ENCODE measurements at places on chromosomes 7 and 10. TPM values are rescaled to one million over a fixed set of nuclear protein-coding genes. Genes with fewer than 3 reads are reported as not detected.
A peak's percentile ranks its signal among the peaks of the same experiment; 100 is the strongest.

- no peak for DNase-seq
Observed at GRCh38 chr7:73530800-73531199, 8.7 kb upstream of the BAZ1B start.

DNA sequence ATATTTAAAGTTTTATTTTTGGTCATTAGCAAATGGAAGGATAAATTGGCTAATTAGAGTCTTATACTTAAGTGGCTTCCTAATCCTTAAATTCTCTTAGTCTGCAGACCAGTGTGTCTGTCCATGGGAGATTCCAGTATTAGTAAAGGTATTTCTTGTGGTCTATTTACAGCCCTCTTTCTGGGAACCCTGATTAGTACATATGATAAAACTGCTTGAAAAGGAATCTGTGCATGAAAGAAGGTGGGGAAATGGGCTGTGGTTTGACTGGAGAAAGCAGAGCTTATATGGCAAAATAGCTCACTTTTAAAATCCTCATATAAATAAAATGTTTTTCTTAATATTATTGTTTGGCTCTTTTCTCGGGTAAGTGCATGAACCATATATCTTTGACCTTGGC lies 124.5 kb upstream of the RHOBTB1 start:
- no peak for DNase-seq

GRCh38 chr7:21357151-21358097 lies 70.5 kb upstream of the SP4 start:
- no peak for DNase-seq

GRCh38 chr10:86410542-86411124 lies 44.0 kb upstream of the GRID1 start:
- peak; percentile 9 for DNase-seq

GRCh38 chr7:114084472-114085312 lies 165.9 kb upstream of the PPP1R3A start:
- DNase-seq, result peak; percentile 74

DNA sequence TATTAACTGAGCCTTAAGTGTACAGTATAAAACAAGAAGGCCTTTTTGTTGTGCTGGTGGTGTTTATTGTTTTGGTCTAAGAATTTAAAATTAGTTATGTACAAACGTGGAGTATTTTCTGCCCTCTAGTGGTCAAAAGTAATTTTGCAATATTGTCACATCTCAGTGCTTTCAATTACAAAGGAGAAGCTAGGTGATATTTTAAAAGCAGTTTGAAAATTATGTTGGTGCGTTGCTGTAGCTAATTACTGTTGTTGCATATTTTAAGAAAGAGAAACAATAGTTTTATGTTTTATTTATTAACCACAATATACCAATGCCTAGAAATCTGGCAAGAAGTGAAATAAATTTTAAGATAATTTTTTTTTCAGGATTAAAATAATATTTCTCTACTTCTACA lies 11.4 kb downstream of the NPVF start:
- peak; percentile 37 for DNase-seq

DNA sequence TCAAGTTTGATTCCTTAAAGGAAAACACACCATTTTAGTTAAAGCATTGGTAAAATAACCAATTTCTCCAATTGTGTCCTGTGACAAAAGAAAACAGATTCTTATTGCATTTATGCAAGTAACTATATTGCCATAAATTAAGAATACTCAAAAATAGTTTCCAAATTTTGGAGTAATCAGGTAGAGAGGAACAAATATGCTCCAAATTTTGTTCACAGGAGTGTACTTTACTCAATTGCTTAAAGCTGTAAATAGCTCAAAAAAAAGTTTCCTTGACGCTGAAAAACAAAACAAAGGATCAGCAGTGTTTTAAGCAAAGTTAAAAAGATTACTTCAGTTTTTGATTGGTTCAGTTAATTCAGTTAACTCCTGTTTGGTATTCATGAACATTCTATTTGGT lies 52.2 kb upstream of the INHBA start:
- no peak for DNase-seq

TMEM229A gene
- not detected for total RNA-seq

HOXA6 gene
- total RNA-seq, result 4.2 TPM

CYTH3 gene
- total RNA-seq, result 10.2 TPM

DNA sequence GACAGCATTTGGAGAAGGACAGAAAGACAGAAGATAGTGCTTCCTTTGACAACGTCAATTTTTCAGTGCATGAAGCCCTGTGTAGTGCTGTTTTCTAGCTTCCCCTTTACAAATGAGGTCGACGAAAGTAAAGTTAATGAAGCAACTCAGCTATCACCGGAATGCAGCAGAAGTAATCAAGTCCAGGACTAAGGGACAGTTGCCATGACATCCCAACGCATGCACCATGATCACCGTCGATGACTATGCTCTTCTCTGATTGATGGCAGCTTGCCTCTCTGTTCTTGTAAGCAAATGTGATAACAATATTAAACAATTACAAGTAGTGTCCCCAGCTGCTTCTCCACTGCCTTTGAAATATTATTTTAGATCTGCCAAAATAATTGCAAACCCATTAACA lies 205.8 kb downstream of the FRMD4A start:
- DNase-seq, result no peak

GRCh38 chr7:95473276-95473985 lies 12.3 kb upstream of the ASB4 start:
- no peak for DNase-seq

C10orf105 gene
- total RNA-seq, result not detected

DNA sequence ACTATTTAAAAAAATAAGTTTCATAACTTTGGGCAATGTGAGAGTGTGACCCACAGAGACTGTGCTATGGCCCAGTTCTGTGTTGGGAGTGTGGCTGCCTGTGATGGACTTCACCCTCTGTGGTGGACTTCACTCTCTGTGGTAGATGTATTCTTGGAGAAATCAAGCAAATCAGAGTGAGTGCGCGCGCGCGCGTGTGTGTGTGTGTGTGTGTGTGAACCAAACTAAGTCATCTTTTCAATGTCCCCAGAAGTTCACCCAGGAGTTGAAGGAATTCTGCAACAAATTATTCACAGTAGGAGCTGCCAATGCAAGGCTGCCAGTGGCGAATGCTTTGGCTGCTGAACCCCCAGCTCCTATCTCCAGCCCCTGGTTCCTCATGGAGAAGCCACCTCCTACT lies 184.5 kb downstream of the ADAM12 start:
- no peak for DNase-seq

SORCS3 gene
- not detected for total RNA-seq

DNA sequence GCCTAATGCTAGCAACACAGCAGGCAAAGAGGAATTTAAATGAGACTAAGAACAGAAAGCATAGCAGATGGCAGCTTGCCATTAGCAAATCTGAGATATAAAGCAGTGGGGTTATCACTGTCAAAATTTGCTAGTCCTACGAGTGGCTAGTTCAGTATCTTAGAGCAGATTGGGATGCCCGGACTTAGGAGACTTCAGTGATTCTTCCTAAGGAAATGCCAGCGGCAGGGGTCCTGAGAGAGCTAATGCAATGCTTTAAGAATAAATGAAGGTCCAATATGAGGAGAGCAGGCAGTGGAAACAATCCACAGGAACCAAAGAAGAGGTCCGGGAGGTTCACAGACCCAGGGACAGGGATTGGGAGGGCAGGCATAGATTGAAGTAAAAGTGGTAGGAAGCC lies 169.3 kb upstream of the NPSR1 start:
- no peak for DNase-seq

DNA sequence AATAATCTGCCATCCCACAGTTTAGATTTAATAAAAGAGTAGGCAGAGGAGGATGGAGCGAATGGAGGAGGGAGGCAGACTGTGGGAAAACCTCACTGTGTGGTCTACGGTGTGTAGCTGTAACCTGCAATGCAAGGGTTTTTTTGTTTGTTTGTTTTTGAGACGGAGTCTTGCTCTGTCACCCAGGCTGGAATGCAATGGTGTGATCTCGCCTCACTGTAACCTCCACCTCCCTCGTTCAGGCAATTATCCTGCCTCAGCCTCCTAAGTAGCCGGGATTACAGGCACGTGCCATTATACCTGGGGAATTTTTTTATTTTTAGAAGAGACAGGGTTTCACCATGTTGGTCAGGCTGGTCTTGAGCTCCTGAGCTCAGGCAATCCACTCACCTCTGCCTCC lies 184.6 kb upstream of the PLXNA4 start:
- no peak for DNase-seq

CYP3A4 gene
- 0.11 TPM for total RNA-seq

DNA sequence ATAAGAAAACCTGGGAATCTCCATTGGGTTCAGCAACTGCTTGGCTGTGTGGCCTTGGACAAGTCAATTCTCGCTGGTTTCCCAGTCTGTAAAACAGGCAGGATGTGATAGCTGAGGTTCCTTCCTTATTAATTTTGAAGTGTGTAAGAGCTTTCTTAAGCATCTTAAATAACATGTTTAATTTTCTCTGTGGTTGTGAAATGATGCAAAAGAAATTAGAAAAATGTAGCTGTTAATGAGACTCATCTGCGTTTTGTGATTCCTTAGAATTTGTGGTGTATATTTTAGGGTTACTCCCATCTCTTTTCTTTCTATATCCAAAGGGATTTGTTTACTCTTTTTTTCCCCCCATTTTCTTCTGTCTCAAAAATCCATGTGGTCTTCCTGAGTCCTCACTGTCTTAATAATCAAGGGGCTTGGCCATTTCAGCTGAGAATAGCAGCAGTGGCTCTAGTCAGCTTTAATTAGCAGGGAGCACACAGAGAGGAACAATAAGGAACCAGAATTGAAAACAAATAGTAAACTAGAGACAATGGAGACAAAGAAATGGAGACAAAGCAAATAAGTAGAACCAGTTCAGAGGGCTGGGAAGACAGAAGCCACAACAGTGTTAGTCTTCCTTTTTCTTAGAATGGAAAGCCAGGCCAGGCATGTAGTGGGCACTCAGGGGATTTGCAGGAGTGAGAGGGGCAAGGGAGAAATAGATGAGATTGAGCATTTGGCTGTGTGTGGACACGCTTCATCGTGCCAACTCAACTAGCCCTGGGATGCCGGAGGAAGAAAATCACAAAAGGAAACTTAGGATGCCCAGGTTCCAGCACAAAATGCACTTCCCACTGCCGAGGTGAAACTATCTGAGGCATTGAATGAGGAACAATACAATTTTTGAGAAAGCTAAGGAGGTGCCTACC lies 93.9 kb downstream of the CHN2 start:
- no peak for DNase-seq

DNA sequence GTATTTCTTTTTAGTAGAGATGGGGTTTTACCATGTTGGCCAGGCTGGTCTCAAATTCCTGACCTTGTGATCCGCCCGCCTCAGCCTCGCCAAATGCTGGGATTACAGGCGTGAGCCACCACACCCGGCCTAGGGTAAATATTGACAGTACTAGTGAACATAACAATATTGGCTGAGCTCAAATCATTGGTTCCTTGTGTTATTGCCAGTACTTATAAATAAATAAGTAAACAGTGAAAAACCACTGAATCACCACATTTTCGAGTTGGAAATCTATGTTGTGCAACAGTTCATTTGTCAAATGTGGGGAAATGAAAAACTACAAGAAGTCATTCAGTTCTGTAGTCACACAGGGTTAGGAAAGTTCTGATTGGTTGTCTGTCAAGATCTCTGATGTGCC lies 15.8 kb downstream of the RPP30 start:
- no peak for DNase-seq

SPDYE18 gene
- total RNA-seq, result not detected

PDZD7 gene
- 0.42 TPM for total RNA-seq

DNA sequence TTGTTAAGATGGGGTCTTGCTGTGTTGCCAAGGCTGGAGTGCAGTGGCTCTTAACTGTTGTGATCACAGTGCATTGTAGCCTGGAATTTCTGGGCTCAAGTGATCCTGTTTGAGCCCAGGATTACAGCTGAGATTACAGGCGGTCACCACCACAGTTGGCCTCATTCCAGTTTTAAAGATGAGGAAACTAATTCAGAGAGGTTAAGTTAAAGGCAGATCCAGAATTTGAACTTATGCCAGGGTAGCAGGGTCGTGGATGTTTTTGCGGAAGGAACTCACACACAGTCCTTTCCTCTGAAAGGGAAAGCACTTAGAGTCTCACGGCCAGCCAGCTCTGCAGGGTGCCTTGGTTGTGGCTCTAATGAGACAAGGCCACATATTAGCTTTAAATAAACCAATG lies 84.7 kb downstream of the MMRN2 start:
- peak; percentile 4 for DNase-seq

UTF1 gene
- total RNA-seq, result not detected

GRCh38 chr7:97671571-97671970 lies 60.3 kb upstream of the TAC1 start:
- DNase-seq, result no peak

GRCh38 chr10:76411729-76412435 lies 980.5 kb downstream of the LRMDA start:
- DNase-seq, result no peak

DNA sequence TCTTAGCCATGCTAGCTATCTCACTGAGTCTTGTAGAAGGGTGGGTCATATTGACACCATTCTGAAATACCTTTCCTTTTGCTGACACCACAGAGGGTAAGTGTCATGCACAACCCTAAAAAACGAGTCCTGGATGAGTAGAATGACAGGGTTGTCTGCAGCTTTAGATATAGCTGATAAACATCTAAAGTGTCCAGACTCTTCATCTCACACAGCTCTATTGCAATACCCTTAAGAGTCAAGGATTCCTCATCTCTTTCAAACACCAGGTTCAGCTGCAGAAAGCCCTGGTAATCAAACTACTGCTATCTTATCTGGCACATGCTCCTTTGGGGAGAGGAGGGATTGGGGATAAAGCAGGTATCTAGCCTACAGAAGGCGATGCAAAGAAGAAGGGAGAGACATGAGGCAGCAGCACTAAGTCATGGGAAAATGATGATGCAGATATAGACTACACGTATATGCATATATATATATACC lies 127.0 kb downstream of the ANK3 start:
- DNase-seq, result no peak

- no peak for DNase-seq
Observed at GRCh38 chr7:18151422-18151821, 123.8 kb upstream of the PRPS1L1 start.

- no peak for DNase-seq
Observed at GRCh38 chr7:16721541-16721940, 32.0 kb upstream of the TSPAN13 start.

GRCh38 chr10:11705722-11706121 lies 36.5 kb upstream of the ECHDC3 start:
- no peak for DNase-seq

DNA sequence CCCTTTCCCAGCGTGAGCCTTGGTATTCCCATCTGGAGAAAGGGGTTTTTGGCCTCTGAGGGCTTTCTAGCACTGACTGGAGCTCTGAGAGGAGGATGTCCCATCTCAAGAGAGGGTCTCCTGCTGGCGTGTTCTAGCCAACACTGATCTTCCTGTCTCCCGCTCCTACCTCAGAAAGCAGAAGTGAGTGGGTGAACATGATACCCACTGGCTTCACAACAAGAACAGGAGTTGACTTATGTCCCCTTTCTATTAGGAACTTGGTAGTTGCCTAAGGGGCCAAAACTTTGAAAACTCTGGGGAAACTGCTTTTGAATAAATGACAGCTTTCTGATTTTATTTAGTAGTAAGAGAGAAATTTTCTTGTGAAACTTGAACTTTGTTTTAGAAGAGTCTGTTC lies 113.1 kb upstream of the ADCY1 start:
- no peak for DNase-seq

ABCB4 gene
- total RNA-seq, result 1.5 TPM

DNA sequence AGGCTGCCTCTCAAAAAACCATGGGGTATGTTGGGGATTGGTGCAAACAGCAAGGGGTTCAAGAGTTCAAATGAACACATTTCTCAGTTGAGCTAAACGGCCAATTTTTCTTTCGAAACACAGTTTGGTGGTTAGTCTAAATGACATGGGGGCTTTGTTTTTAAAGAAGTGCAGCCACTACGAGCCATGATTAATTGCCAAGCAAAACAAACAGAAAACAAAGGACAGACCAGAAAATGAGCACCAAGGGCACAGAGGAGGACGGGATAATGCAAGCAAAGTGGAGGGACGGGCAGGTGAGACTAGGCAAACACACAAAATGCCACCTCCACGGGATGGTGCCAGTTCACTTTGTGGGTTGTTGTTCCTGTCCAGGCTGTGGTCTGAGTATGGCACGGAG lies 64.5 kb upstream of the PDLIM1 start:
- no peak for DNase-seq

All from Daoy (cell line).